Dermis lymphatic vessel endothelial cell (primary cell): ENCODE measurements at places on chromosomes 2 and 18. TPM values are rescaled to one million over a fixed set of nuclear protein-coding genes. Genes with fewer than 3 reads are reported as not detected.

Gene ZAP70
- total RNA-seq = 0.11 and 0.34 TPM in 2 replicates

Gene TAF4B
- 0.76 and 2.4 TPM in 2 replicates for total RNA-seq

Gene ZBTB7C
- not detected in 2 replicates for total RNA-seq

Gene UPP2
- not detected in 2 replicates for total RNA-seq

Gene SLC40A1
- 153 and 276 TPM in 2 replicates for total RNA-seq

Gene GKN2
- under 0.01 TPM in 1 of 2 replicates, not detected in the other for total RNA-seq

Gene TTR
- not detected in 2 replicates for total RNA-seq
